Sigmoid colon (tissue), 7 donors: ENCODE measurements at places on chromosomes 7 and 10. TPM values are rescaled to one million over a fixed set of nuclear protein-coding genes. Genes with fewer than 3 reads are reported as not detected.

GRCh38 chr10:25758041-25758457 is 176.0 kb upstream of the MYO3A start:
- no peak for DNase-seq

GRCh38 chr7:29350351-29350750 is 155.8 kb downstream of the CHN2 start:
- DNase-seq, result no peak

GRCh38 chr7:103660455-103661371 is 214.7 kb upstream of the SLC26A5 start:
- no peak for DNase-seq

CHCHD1 gene
- 76.9 TPM for polyA plus RNA-seq

DNA sequence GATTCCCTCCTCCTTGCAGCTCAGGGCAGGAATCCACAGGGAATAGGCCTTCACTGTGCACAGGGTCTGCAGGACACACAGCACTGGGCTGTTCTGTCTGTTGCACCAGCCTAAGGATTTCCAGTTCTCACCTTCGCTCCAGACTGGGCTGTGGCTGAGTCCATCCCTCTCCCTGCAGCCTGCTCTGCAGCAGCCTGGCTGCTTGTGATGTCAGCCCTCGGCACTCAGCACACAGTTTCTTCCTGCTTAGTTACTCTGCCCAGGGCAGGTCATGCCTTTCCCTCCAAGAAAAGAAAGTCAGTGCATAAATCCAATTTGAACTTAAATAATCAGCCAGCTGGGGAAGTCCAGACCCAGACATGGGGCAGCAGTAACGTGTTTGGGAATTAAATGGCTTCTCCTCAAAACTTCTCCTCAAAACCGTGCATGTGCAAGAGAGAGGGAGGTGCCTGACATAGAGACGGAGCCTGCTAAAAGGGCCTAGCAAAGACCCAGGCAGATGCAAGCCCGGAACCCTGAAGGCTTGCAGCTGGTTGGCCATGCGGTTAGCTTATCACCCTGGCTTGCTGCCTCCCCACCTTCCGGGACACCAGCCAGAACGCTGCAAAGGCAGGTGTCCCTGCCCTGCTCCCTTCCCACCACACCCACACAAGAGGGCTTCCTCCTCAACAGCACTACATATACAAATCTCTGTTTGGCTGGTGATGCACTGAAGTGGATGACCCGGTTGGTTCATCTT is 10.9 kb upstream of the GDF2 start:
- no peak for DNase-seq

FAM25C gene
- polyA plus RNA-seq, result not detected

DNA sequence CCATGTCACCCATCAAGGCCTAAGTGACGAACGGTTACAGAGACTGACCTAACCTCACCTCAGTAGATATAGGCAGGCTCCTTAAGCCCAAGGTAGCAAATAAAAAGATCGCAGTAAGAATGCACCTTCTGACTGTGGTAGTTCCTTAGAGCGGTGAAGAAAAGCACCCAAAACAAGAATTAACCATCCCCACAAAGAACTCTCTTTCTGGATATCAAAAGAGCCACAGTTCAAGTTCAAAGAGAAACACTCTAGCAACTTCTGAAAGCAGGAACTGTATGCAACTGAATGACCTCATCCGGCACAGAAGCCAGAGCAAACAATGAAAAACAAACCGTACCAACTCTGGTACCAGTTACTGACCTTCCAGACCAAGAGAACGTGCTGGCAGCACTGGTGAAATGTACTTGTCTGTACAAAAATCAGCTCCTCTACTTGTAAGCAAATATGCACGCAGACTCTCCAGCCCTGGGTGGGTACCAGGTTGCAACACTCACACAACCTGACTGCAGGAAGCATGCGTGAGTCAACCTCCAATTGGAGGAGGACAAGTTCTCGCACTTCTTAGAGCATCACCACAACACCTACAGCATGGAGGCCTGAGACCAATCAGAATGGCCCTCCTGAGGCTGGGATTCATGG is 202.7 kb downstream of the FAM107B start:
- no peak for DNase-seq

DNA sequence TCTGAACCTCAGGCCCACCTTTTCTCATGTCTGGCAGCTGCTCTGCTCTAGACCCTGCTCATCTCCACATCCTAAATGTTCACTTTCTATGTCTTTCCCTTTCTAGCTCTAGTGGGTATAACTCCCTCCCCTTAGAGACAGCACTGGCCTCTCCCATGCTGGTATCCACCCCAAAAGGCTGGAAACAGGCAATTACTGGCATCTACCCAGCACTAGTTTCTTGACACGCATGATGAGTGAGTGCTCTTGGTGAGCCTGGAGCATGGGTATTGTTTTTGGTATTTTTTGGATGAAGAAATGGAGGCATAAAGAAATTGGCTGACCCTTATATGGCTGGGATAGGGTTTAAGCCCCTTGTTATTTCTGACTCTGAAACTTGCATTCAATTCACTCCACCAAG is 156.0 kb downstream of the EGFR start:
- DNase-seq, result no peak

DNA sequence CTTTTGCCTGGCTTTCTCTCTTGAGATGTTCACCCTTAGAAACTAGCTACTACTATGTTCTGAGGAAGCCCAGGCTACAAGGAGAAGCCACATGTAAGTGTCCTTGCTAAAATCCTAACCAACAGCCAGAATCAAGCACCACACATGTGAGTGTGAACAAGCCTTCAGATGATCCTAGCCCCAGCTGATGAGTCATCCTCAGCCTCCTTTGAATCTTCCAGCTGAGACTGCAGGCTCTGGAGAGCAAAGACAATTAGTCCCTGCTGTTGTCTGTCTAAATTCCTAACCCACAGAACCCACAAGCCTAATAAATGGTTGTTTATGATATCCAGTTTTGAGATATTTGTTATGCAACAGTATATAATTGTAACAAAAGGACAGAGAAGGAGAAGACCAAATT is 92.8 kb upstream of the TAC1 start:
- no peak for DNase-seq
